Activated naive CD8-positive, alpha-beta T cell treated with anti-CD3 and anti-CD28 coated beads for 36 hours (primary cell): ENCODE measurements at places on chromosomes 16 and 17. TPM values are rescaled to one million over a fixed set of nuclear protein-coding genes. Genes with fewer than 3 reads are reported as not detected.

The TSNAXIP1 gene
- 0.70 TPM for total RNA-seq

DNA sequence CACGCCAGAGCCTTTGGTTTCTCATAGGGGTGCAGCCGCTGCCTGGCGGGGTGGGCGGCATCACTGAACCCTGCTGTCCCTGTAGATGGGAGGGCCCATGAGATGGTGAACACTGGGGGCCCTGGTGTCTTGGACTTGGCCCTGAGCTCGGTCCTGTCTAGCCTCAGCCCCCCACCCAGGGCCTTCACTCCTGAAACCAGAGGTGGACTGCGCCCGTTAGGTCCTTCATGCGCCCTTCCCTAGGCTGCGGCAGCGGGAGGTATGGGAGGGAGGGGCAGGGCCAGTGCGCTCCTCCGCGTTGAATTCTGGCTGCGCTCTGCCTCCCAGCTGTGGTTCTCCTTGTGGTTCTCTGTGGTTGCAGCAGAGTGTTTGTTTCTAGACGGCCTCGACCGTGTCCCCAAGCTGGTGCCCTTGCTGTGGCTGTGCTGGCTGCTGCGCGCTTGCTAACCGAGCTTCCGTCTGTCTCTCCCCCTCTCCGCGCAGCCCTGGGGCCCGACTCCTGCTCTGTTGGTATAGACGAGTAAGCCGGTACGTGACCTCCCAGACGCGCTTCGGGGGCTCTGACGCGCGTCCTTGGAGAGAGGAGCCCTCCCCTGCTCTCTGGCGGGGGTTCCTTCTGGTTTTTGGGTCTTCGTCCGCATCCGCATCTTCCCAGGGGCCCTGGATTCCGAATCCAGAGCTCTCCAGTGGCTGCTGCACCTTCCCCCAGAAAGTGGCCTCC lies 7.4 kb upstream of the NUDT16L1 start:
- peaks cover 3% of the 10 kb centered on the region for H3K36me3 ChIP-seq
- H3K4me3 ChIP-seq, result no peak overlapping the region
- no peak for DNase-seq

- H3K4me3 ChIP-seq, result peak overlapping the region; percentile 75
- H3K27me3 ChIP-seq, result no peaks in the 10 kb centered on the region
- peak; percentile 82 for DNase-seq
- H3K4me1 ChIP-seq, result peaks cover 45% of the 10 kb centered on the region
- H3K27ac ChIP-seq, result peak overlapping the region; percentile 96
These were observed 100.1 kb upstream of the CHMP6 start for GRCh38 chr17:80891397-80892018.

The GLIS2 gene
- 0.16 TPM for total RNA-seq

The PRKCB gene
- 75.8 TPM for total RNA-seq

DNA sequence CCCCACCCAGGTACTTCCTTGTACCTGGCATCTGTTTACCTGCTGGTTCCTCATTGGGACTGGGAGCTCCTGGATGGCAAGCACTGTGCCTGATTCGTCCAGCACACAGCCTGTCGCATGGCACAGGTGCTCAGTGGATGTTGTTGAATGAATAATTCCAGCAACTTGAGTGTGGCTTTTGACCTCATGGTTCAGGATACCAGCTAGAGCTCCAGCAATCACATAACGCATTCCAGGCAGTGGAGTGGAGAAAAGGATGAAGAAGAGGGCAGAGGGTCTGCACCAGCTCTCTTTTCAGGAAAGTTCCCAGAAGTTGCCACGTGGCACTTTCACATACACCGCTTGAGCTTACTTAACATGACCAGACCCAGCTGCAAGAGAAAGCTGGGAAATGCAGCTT lies 1.3 kb upstream of the CAMKK1 start:
- H3K36me3 ChIP-seq, result no peaks in the 10 kb centered on the region
- DNase-seq, result no peak
- no peak overlapping the region for H3K27ac ChIP-seq
- peaks cover 23% of the 10 kb centered on the region for H3K4me1 ChIP-seq
- H3K4me3 ChIP-seq, result peak overlapping the region; percentile 78

- DNase-seq, result no peak
- peaks cover 14% of the 10 kb centered on the region for H3K4me1 ChIP-seq
- no peak overlapping the region for H3K27ac ChIP-seq
- H3K36me3 ChIP-seq, result peaks cover 7% of the 10 kb centered on the region
- H3K27me3 ChIP-seq, result no peaks in the 10 kb centered on the region
These were observed 297.5 kb downstream of the XYLT1 start for GRCh38 chr16:17173281-17173680.

DNA sequence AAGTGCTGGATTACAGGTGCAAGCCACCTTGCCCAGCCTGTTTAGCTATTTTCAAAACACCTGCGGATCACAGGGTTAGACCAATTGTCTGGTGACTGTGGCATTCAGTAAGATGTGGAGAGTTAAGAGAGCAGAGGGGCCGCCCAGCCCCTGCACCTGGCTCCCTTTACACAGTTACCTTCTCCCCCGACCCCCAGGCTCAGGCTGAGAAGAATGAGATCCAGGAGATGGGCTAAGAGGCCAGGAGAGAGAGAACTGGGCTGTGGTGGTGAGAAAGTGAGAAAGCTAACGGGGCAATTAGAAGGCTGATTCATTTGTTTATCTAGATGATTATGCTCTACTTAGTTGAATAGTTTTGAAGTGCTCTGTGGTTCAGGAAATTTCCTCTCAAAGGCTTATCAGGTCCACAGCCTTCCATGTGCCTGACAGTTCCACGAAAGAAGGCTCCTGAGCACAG lies 67.8 kb upstream of the AXIN2 start:
- H3K4me1 ChIP-seq, result no peaks in the 10 kb centered on the region
- no peak overlapping the region for H3K27ac ChIP-seq
- H3K36me3 ChIP-seq, result no peaks in the 10 kb centered on the region
- H3K27me3 ChIP-seq, result no peaks in the 10 kb centered on the region
- DNase-seq, result no peak

The CCL1 gene
- not detected for total RNA-seq

GRCh38 chr17:5714993-5715392 lies 130.7 kb upstream of the NLRP1 start:
- peaks cover 44% of the 10 kb centered on the region for H3K27me3 ChIP-seq
- DNase-seq, result no peak
- no peaks in the 10 kb centered on the region for H3K36me3 ChIP-seq
- H3K4me1 ChIP-seq, result no peaks in the 10 kb centered on the region

- peaks cover 73% of the 10 kb centered on the region for H3K4me1 ChIP-seq
- H3K36me3 ChIP-seq, result peaks cover 41% of the 10 kb centered on the region
- no peak overlapping the region for H3K4me3 ChIP-seq
- H3K27ac ChIP-seq, result peak overlapping the region; percentile 34
- no peaks in the 10 kb centered on the region for H3K27me3 ChIP-seq
These were observed 54.8 kb downstream of the N4BP1 start for GRCh38 chr16:48555155-48555554.

The PHLPP2 gene
- 9.3 TPM for total RNA-seq

The CCDC47 gene
- total RNA-seq, result 93.5 TPM

DNA sequence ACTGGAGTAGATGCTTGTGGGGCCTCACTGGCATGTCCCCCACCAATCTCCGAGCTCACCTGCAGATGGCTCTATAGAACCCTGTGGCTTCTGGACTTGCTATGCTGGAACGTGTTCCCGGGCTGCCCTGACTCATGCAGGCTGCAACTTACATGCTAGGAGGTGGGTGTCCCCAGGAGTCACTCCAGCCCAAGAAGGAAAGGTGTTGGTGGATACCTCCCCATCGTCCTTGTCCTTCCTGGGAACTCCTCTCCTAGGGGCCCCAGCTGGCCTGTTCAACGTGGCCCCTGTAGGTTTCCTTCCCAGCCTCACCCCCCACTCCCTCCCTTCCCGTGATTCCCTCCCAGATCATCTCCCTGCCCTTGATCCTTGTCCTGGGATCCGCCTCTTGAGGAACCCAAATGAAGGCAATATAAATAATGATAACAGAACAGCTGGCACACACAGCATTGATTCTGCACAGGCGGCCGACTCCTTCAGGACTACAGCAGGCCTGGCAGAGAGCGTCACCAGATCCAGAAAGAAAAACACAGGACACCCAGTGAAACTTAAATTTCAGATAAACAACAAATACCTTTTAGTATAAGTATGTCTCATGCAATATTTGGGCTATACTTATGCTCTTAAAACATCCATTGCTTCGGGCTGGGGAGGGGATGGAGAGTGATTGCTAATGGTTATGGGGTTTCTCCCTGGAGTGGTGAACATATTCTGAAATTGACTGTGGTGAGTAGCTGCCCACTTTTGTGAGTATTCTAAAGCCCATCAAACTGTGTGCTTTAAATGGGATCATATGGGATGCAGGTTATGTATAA lies 221.1 kb upstream of the GSE1 start:
- H3K36me3 ChIP-seq, result no peaks in the 10 kb centered on the region
- H3K27ac ChIP-seq, result no peak overlapping the region
- no peak for DNase-seq

GRCh38 chr16:8733849-8734540 lies 59.6 kb downstream of the ABAT start:
- no peak overlapping the region for H3K4me3 ChIP-seq
- no peaks in the 10 kb centered on the region for H3K27me3 ChIP-seq
- no peak overlapping the region for H3K27ac ChIP-seq
- H3K36me3 ChIP-seq, result peaks cover 7% of the 10 kb centered on the region
- no peak for DNase-seq
- H3K4me1 ChIP-seq, result peaks cover 4% of the 10 kb centered on the region

DNA sequence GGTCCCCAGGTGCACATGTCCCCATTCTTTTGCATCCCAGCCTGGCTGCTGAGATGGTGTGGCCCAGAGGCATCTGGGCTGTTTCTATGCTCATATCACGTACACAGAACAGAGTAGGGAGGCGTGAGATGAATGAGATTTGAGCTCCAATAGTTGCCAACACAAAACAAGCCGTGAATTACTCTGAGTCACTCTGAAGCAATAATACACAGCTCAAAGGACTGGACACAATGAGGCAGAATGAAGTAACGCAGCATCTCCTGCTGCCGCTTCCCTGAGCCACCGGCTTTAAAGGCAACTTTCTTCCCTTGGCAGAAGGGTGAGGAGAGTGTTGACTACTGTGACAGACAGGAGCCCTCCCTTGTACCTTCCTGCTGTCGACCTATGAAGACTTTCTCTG lies 33.9 kb upstream of the CLEC18B start:
- no peak overlapping the region for H3K4me3 ChIP-seq
- no peaks in the 10 kb centered on the region for H3K4me1 ChIP-seq
- H3K27ac ChIP-seq, result peak overlapping the region; percentile 18
- H3K36me3 ChIP-seq, result peaks cover 13% of the 10 kb centered on the region
- no peaks in the 10 kb centered on the region for H3K27me3 ChIP-seq

DNA sequence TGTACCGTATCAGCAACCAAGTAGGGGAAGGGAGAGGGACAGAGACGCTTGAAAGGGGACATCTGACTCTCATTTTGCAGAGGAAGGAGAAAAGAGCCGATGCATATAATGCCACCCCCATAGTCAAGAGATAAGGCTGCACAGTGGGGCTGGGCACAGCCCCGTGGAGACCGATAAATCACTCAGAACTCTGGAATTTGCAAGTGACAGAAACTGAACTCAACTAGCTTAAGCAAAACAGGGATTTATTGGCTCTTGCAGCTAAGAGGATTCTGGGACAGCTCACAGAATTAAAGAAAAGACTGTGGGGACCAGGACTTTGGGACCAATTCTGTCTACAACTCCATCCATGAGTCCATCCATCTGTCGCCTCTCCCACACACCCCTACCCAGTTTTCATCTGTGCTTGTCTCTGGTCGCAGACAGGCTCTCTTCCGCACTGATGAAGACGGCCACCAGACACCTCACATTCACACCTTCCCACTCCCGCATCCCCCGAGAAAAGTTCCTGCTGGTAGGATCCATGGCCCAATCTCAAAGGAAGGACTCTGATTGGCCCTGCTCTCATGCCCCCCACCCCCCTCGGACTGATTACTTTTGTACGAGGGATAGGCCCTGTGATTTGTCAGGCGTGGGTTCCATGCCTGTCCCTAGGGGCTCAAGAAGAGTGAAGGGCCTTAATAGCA lies 105.9 kb upstream of the RPL38 start:
- no peaks in the 10 kb centered on the region for H3K4me1 ChIP-seq
- H3K27ac ChIP-seq, result no peak overlapping the region
- DNase-seq, result no peak
- H3K4me3 ChIP-seq, result no peak overlapping the region
- no peaks in the 10 kb centered on the region for H3K36me3 ChIP-seq
- H3K27me3 ChIP-seq, result peaks cover 6% of the 10 kb centered on the region

GRCh38 chr17:57735707-57736106 lies 9.4 kb downstream of the CCDC182 start:
- peaks cover 6% of the 10 kb centered on the region for H3K4me1 ChIP-seq
- no peak for DNase-seq
- H3K27me3 ChIP-seq, result no peaks in the 10 kb centered on the region
- no peak overlapping the region for H3K4me3 ChIP-seq
- no peaks in the 10 kb centered on the region for H3K36me3 ChIP-seq

GRCh38 chr16:85329059-85329812 lies 217.0 kb upstream of the CIBAR2 start:
- H3K27ac ChIP-seq, result no peak overlapping the region
- H3K4me1 ChIP-seq, result peaks cover 7% of the 10 kb centered on the region
- peaks cover 11% of the 10 kb centered on the region for H3K27me3 ChIP-seq
- no peaks in the 10 kb centered on the region for H3K36me3 ChIP-seq

The KRTAP4-5 gene
- not detected for total RNA-seq

- no peaks in the 10 kb centered on the region for H3K27me3 ChIP-seq
- no peak overlapping the region for H3K27ac ChIP-seq
- no peak for DNase-seq
- H3K4me1 ChIP-seq, result peaks cover 5% of the 10 kb centered on the region
- H3K36me3 ChIP-seq, result peaks cover 6% of the 10 kb centered on the region
These were observed 19.4 kb downstream of the LYRM9 start for GRCh38 chr17:27873746-27874145.

DNA sequence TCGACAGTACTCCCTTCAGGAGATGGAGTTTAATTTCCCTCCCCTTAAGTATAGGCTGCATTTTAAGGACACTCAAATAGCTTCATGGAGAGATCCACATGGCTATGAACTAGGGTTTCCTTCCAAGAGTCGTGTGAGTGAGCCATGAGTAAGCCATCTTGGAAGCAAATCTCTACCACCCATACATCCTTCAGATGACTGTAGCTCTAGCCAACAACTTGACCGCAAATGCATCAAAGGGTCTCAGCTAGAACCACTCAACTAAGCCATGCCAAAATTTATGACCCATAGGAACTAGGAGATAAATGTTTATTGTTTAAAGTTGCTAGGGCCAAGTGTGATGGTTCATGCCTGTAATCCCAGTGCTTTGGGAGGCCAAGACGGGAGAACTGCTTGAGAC lies 43.4 kb downstream of the METTL16 start:
- no peak for DNase-seq
- H3K4me3 ChIP-seq, result no peak overlapping the region
- H3K36me3 ChIP-seq, result peaks cover 16% of the 10 kb centered on the region
- H3K4me1 ChIP-seq, result peaks cover 3% of the 10 kb centered on the region
- no peak overlapping the region for H3K27ac ChIP-seq

GRCh38 chr17:8382880-8383142 lies 182 bp downstream of the RPL26 start:
- no peak for DNase-seq
- H3K4me3 ChIP-seq, result peak overlapping the region; percentile 97
- peaks cover 53% of the 10 kb centered on the region for H3K4me1 ChIP-seq
